ENCODE measurements at places on chromosomes 1 and 21. TPM values are rescaled to one million over a fixed set of nuclear protein-coding genes. Genes with fewer than 3 reads are reported as not detected.

Gene SLC44A3
- polyA plus RNA-seq: not detected

Gene FNDC5
- not detected for polyA plus RNA-seq

Gene SPRR1A
- polyA plus RNA-seq: not detected

Gene TEDDM1
- 0.08 TPM for polyA plus RNA-seq

Gene KCNK1
- not detected for polyA plus RNA-seq

Gene VANGL2
- polyA plus RNA-seq: not detected

Gene ACOT11
- 0.41 TPM for polyA plus RNA-seq

Gene IRF6
- polyA plus RNA-seq: 0.93 TPM

Gene ADAMTS1
- not detected for polyA plus RNA-seq

Gene MEF2D
- polyA plus RNA-seq: 16.2 TPM

Gene GBP4
- polyA plus RNA-seq: 10.1 TPM
